ENCODE measurements at places on chromosomes 6 and 20. TPM values are rescaled to one million over a fixed set of nuclear protein-coding genes. Genes with fewer than 3 reads are reported as not detected.

KCNK15 gene
- total RNA-seq: 17.5 TPM

DLK2 gene
- not detected for total RNA-seq

DNA sequence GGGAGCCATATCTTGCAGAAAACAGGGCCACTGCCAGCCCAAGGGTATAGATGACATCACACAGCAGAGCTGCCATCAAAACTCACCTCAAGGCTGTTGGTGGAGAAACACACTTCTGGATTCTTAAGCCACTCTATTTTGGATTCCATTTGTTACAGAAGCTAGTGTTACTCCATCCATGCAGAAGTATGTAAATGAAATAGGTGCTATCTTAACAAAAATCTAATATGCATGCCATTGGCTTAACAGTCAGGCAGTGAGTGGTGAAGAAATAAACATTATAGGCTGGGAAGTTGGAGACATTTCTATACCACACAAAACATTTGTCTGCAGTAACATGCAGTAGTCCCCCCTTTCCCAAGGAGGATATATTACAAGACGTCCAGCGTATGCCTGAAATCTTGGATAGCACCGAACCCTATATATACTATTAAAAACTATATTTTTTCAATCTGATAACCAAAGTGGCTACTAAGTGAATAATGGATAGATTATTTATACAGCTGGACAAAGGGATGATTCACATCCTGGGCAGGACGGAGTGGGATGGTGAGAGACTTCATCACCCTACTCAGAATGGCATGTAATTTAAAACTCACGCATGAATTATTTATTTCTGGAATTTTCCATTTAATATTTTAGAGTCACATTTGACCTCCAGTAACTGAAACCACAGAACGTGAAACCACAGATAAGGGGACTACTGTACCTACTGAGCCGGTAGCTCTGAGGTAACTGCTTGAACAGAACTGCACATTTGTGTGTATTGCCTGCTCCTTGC lies 160.0 kb upstream of the PLN start:
- H3K4me3 ChIP-seq: no peak overlapping the region
- no peaks in the 10 kb centered on the region for H3K36me3 ChIP-seq
- peaks cover 56% of the 10 kb centered on the region for H3K4me1 ChIP-seq
- no peak for DNase-seq

- H3K27me3 ChIP-seq: no peaks in the 10 kb centered on the region
- peaks cover 8% of the 10 kb centered on the region for H3K4me1 ChIP-seq
- no peak overlapping the region for H3K27ac ChIP-seq
Measured at GRCh38 chr20:37389844-37390275, 43.9 kb downstream of the SRC start.

TTK gene
- total RNA-seq: 4.5 TPM

RXRB gene
- total RNA-seq: 58.3 TPM

GRCh38 chr6:52577022-52577777 lies at the start of gene TRAM2:
Gene TRAM2 (minus strand): TSS chr6:52577060. CDS start chr6:52576915, 145 bp downstream.
- H3K27ac ChIP-seq: peak within 1 kb of the TSS; percentile 93
- H3K4me3 ChIP-seq: peak within 1 kb of the TSS; percentile 93
- peaks cover 16% of the 10 kb centered on the region for H3K36me3 ChIP-seq
- peak; percentile 93 for DNase-seq
- no peaks in the 10 kb centered on the region for H3K27me3 ChIP-seq

GRCh38 chr20:46226602-46227001 lies 81.7 kb downstream of the CDH22 start:
- DNase-seq: no peak
- no peak overlapping the region for H3K4me3 ChIP-seq
- H3K27ac ChIP-seq: no peak overlapping the region
- H3K36me3 ChIP-seq: no peaks in the 10 kb centered on the region
- H3K27me3 ChIP-seq: peaks cover 11% of the 10 kb centered on the region
- no peaks in the 10 kb centered on the region for H3K4me1 ChIP-seq

SLC44A4 gene
- total RNA-seq: not detected

DNA sequence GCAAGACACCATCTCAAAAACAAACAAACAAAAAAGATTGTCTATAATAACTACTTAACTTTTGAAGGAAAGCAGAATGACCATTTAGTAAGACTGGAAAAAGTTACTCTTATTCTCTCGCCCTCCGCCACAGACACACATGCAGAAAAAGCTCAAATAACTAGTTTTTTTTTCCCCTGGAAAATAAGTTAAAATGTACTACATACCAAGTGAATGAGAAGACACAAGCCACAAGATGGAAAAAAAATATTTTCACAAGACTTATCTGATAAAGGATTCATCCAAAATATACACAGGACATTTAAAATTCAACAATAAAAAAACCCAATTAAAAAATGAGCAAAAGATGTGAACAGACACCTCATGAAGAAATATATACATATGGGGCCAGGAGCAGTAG lies 31.9 kb downstream of the NUDT3 start:
- peaks cover 69% of the 10 kb centered on the region for H3K4me1 ChIP-seq
- H3K27ac ChIP-seq: peak overlapping the region; percentile 91
- H3K27me3 ChIP-seq: no peaks in the 10 kb centered on the region
- no peaks in the 10 kb centered on the region for H3K36me3 ChIP-seq

GRCh38 chr6:39553860-39554802 lies 171.1 kb downstream of the KIF6 start:
- H3K4me1 ChIP-seq: peaks cover 45% of the 10 kb centered on the region
- H3K27ac ChIP-seq: peak overlapping the region; percentile 88
- no peaks in the 10 kb centered on the region for H3K27me3 ChIP-seq
- no peak for DNase-seq

NKX2-2 gene
- not detected for total RNA-seq

SLC32A1 gene
- not detected for total RNA-seq

DNA sequence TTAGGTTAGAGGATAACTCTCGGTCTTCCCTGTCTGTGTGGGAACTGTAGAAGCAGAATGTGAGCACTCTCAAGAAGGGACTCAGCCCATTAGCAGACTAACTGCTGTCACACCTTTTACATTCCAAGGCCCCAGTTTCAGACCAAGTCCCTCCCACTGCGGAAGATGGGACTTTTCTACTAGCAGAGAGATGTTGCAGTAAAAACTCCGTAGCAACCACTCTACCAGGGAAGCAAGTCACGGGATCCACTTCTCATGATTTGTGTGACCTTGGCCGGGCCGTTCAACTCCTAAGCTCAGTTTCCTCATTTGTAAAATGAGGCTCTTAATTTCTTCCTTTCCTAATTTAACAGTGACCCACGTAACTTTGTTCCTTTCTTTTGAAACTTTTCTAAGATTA lies 77.1 kb upstream of the SLC4A11 start:
- no peak overlapping the region for H3K4me3 ChIP-seq
- H3K27ac ChIP-seq: no peak overlapping the region
- no peaks in the 10 kb centered on the region for H3K27me3 ChIP-seq
- DNase-seq: no peak

DNA sequence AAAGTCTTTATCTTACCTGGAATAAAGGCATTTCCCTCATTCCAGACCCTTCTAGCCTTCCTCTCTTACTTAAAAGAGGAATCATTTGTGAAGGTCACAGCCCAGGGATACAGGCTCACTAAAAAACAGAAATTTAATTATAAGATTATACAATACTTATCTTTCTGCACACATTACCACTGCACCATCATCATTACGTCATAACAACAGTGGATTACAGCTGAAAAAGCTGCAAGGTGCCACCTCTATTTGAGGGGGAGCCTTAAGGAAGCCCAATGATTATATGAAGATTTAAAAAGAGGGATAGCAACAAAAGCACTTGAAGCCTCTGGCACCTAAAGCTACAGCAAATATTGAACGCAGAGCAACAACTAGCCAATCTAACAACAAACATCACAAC lies 452.9 kb upstream of the EYS start:
- H3K27me3 ChIP-seq: no peaks in the 10 kb centered on the region
- H3K4me3 ChIP-seq: no peak overlapping the region
- no peaks in the 10 kb centered on the region for H3K4me1 ChIP-seq

GRCh38 chr6:106739387-106739786 lies 110.0 kb downstream of the QRSL1 start:
- H3K27ac ChIP-seq: no peak overlapping the region
- no peak for DNase-seq
- H3K4me1 ChIP-seq: no peaks in the 10 kb centered on the region
- peaks cover 29% of the 10 kb centered on the region for H3K27me3 ChIP-seq

CUL7 gene
- 59.9 TPM for total RNA-seq

TULP1 gene
- not detected for total RNA-seq

SAMD5 gene
- total RNA-seq: 18.6 TPM

HFE gene
- total RNA-seq: 6.2 TPM

GRCh38 chr6:150417899-150418826 lies 49.4 kb downstream of the IYD start:
- H3K27me3 ChIP-seq: peaks cover 6% of the 10 kb centered on the region
- peak overlapping the region; percentile 66 for H3K4me3 ChIP-seq
- H3K36me3 ChIP-seq: no peaks in the 10 kb centered on the region
- no peak for DNase-seq

GRCh38 chr6:99550046-99550748 lies 18.3 kb downstream of the CCNC start:
- no peak overlapping the region for H3K4me3 ChIP-seq
- no peaks in the 10 kb centered on the region for H3K4me1 ChIP-seq
- no peaks in the 10 kb centered on the region for H3K27me3 ChIP-seq
- no peak for DNase-seq

TBXT gene
- total RNA-seq: not detected

COL12A1 gene
- total RNA-seq: 2,335 TPM

DNA sequence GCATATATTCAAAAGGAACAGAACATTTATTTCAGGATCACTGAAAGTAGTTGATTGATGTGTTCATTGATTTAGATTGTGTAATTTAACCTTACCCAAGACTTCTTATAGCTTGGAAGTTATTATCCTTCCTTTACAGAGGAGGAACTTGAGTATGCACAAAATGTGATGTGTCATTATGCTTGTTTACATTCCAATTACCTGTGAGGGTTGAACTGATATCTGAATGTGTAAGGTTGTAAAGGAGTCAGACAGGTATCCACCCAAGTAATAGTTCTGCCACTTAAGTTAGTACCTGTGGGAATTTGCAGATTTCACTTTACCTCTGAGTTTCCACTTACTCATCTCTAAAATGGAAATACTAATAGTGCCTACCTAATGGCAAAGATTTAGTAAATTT lies 668.2 kb downstream of the DOK5 start:
- H3K36me3 ChIP-seq: no peaks in the 10 kb centered on the region
- no peak overlapping the region for H3K4me3 ChIP-seq
- no peak overlapping the region for H3K27ac ChIP-seq
- H3K27me3 ChIP-seq: no peaks in the 10 kb centered on the region
- H3K4me1 ChIP-seq: no peaks in the 10 kb centered on the region
- DNase-seq: no peak

DNA sequence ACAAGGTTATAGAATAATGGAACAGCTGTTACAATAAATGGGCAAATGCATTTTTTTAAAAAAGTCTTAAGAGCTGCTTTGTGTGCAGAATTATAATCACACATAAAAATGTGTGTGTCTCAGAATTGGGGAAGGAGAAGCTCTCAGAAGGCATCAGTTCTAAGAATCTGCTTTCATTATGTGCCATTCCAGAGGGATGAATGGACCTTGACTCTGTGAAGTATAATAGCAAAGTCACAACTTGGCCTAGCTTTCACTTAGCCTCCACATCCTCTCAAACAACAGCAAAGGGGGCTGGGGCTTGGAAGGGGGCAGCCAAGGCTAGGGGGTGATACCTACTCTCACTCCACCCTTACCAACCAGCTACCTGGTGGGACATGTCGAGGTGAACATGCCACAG lies 265.0 kb downstream of the CDC5L start:
- H3K36me3 ChIP-seq: no peaks in the 10 kb centered on the region
- H3K4me3 ChIP-seq: no peak overlapping the region
- H3K27ac ChIP-seq: no peak overlapping the region

COL20A1 gene
- not detected for total RNA-seq

DNA sequence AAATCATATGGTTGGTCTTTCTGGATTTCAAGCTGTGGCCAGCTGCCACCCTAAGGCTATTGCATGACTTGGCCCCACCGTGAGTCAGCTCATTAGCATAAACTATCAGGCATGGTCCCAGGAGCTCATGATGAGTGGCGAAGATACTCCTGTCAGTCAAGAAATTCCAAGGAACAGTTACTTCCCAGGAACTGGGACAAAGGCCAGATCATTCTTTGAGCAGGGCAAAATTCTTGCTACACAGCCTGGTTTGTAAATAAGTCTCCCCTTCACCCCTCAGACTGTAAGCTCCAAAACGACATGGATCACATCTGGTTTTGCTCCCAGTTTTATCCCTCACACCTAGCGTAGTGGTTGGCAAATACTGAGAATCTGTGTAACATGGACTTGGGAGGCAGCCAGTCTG lies 33.0 kb upstream of the KIAA1586 start:
- H3K4me1 ChIP-seq: peaks cover 18% of the 10 kb centered on the region
- H3K4me3 ChIP-seq: no peak overlapping the region
- H3K27me3 ChIP-seq: no peaks in the 10 kb centered on the region

DNA sequence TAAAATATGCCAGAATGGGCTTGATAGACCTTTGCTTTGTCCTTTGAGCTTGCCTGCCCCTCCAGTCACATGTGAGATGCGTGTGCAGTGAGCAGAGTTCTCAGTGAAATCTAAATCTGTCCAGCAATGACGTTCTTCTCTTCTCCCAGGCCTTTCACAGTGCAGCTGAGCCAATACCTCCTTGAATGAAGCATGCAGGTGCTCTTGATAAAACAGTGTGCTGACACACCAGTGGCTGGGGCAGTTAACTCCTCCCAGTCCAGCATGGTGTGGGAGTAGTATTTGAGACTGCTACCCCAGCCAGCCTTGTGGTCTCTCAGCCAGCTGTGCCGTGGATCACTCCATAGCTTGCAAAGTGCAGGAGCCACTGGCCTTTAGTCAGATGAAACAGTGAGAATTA lies 240.5 kb downstream of the FARS2 start:
- H3K4me1 ChIP-seq: peaks cover 33% of the 10 kb centered on the region
- H3K27me3 ChIP-seq: no peaks in the 10 kb centered on the region
- no peak for DNase-seq

DNA sequence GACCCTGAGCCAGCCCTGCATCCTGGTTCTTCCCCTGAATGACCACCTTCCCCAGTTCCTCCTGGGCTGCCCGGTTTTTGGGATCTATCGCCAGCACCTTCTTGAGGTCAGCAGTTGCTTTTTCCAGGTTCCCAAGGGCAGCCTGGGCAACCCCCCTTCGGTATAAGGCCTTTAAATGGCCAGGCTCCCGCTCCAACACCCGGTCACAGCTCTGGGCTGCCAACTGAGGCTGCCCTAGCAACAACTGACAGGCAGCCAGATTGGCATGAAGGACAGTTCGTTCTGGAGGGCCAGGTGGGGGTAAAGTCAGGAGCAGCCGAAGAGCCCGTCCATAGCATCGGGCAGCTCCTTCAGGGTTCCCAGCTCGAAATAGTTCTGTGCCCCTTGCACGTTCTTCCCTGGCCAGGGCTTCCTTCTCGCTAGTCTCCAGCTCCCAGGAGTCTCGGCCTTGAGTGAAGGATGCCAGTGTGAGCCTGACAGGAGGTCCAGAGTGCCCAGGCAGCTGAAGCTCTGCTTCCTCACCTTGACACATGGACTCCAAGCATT lies 778 bp upstream of the ATF6B start:
- DNase-seq: no peak
- peak overlapping the region; percentile 100 for H3K27ac ChIP-seq
- H3K4me1 ChIP-seq: peaks cover 40% of the 10 kb centered on the region
- H3K27me3 ChIP-seq: no peaks in the 10 kb centered on the region

GRCh38 chr6:46340246-46340645 lies 151.0 kb downstream of the RCAN2 start:
- DNase-seq: no peak
- H3K27me3 ChIP-seq: peaks cover 2% of the 10 kb centered on the region
- H3K27ac ChIP-seq: no peak overlapping the region

- DNase-seq: no peak
- no peak overlapping the region for H3K4me3 ChIP-seq
- H3K4me1 ChIP-seq: no peaks in the 10 kb centered on the region
- H3K27me3 ChIP-seq: no peaks in the 10 kb centered on the region
Measured at GRCh38 chr6:43444582-43444981, 10.8 kb downstream of the DLK2 start.

Data from osteocyte (in vitro differentiated cells).